Head of caudate nucleus (tissue), 42 donors: ENCODE measurements at places on chromosomes 2 and 18.

DNA sequence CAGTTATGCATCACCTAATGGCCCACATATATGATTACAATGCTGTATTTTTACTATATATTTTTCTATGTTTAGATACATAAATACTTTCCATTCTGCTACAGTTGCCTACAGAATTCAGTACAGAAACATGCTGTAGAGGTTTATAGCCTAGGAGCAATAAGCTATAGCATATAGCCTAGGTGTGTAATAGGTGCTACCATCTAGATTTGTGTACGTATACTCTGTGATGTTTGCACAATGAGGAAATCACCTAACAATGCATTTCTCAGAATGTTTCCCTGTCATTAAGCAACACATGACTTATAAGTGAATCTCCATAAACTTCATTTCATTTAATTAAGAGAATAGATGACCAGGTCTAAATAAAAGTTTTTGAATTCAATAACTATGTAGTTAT lies 43.5 kb downstream of the SLC38A11 start:
- no peak for DNase-seq

DNA sequence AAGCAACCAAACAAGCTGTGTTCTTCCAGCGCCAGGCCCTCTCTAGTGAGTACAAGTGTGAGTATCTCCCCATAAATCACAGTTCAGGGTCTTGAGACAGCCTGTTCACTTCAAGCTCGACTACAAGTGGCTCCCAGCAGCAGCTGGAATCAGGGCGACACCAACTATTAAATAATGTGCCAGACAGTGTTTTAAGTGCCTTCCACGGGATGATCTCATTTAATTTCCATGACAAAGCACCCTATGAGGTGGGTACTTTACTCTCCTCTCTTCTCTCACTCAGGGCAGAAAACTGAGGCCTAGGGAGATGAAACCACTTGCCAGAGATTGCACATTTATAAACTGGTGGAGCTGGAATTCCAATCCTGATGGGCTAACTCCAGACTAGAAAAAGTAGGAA lies 2.6 kb upstream of the FAM136A start:
- no peak for DNase-seq

GRCh38 chr2:4357121-4357520 lies 653.7 kb downstream of the DCDC2C start:
- DNase-seq: no peak

DNA sequence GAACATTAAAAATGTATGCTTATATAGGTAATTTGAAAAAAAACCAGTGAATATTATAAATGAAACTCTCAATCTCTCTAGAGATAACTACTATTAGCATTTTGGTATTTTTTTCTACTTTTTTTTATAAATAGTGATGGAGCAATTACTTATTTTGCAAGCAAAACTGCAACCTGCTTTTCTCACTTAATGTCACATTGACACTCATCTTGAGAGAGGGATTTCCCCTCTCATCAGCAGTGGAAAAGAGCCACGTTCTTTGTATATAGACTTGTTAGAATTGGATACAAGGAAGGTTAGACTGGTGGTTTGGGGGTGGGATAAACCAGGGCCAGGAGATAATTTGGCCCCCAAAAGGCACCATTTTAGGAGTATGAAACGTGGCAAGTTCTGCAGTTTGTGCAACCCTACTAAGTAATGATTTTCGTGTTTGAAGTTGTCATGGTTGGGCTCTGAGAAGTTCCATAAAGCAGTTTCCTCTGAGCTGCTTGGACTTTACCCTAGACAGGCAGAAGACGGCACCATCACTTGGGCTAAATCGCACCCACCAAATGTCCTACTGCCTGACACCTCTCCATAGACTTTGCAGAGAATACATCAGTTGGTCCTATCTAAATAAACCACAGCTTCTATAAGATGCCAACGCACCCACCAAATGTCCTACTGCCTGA lies 194.0 kb downstream of the ACTR3 start:
- no peak for DNase-seq

DNA sequence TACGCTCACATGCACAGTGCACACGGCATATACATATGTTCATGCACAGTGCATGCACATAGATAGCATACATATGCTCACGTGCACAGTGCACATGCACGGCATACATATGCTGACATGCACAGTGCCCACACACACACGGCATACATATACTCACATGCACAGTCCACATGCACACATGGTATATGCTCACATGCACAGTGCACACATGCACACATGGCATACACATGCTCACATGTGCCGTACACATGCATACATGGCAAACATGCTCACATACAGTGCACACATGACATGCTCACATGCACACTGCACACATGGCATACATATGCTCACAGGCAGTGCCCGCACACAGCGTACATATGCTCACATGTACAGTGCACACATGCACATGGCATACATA lies 97.7 kb upstream of the CTDP1 start:
- no peak for DNase-seq

GRCh38 chr2:171655586-171655985 lies 31.7 kb upstream of the DYNC1I2 start:
- DNase-seq: no peak

GRCh38 chr2:207790898-207791297 lies 21.2 kb upstream of the FZD5 start:
- DNase-seq: no peak

- peak; percentile 8 for DNase-seq
Observed at GRCh38 chr2:117470311-117471095, 344.0 kb upstream of the DDX18 start.

- DNase-seq: no peak
Observed at GRCh38 chr18:8474661-8475060, 134.6 kb upstream of the RAB12 start.

- DNase-seq: no peak
Observed at GRCh38 chr18:60667016-60667415, 294.4 kb upstream of the MC4R start.

GRCh38 chr2:43159797-43160196 lies 66.6 kb downstream of the ZFP36L2 start:
- no peak for DNase-seq

DNA sequence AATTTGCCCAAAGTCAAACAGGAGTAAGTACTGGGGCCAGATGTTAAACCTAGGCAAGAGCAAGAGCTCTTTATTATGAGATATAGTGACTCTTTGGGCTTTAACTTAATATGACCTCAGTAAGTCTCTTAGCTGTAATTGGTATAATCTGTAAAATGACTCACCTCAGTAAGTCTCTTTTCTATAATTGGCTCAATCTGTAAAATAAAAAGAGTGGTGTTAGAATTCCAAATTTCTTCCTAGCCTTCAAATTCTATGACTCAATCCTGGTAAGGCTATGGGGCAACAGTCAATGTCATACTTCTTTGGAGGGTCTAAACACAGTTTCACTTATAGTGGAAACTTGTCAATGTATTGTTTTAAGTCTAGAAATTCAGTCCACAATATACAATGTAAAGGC lies 1608.9 kb upstream of the PIK3C3 start:
- no peak for DNase-seq

- no peak for DNase-seq
Observed at GRCh38 chr2:154336201-154336600, 362.3 kb upstream of the KCNJ3 start.

- no peak for DNase-seq
Observed at GRCh38 chr2:221724631-221725203, 152.6 kb upstream of the EPHA4 start.

GRCh38 chr2:122670897-122671296 lies 915.4 kb downstream of the TSN start:
- no peak for DNase-seq

GRCh38 chr2:163610817-163611556 lies 124.8 kb downstream of the FIGN start:
- DNase-seq: peak; percentile 59
